Hippocampal formation (tissue), 2 donors: ENCODE measurements at places on chromosomes 7 and 10.

DNA sequence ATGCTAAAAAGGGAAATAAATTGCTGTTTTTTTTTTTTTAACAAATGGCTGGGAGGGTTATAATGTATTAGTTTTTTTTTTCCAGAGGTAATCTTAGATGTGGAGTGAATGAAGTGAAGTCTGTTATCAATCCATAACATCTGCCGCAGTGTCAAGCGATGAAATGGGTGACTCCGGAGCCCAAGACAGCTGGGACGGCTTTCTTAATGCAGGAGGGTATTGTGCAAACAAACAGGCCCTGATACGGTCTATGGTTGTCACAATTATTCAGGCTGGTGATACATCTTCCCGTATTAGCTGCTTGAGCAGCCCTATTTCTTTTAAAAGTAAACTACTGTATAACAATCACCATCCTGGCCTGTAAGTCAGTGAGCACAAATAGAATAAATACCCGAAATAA is 1231.2 kb downstream of the GATA3 start:
- no peak for DNase-seq

GRCh38 chr10:29370097-29371092 is 81.5 kb downstream of the LYZL1 start:
- DNase-seq, result no peak

GRCh38 chr7:25712500-25712899 is 439.5 kb upstream of the NFE2L3 start:
- DNase-seq, result no peak

- DNase-seq, result no peak
Measured at GRCh38 chr10:109957092-109957797, 33.9 kb upstream of the XPNPEP1 start.

DNA sequence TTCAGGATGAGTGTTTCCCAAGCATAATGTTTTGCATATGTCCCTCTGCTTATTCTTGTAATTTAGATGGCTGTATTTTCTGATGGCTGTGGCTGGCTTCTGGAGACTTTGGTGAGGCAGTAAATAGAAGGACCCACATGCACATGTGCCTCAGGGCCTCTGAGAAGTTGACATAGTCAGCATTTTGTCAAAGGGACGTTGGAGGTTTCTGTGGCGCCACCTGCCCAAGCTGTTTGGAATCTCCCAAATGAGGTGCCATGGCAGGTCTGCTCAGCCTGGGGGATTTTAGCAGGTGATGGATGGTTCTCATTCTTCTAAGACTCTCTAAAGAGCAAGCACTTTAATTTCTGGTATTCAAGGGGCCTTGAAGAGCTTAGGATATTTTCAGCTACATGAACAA is 29.8 kb downstream of the C10orf120 start:
- DNase-seq, result no peak

- DNase-seq, result no peak
Measured at GRCh38 chr10:47087667-47088066, 176.4 kb downstream of the PTPN20 start.

DNA sequence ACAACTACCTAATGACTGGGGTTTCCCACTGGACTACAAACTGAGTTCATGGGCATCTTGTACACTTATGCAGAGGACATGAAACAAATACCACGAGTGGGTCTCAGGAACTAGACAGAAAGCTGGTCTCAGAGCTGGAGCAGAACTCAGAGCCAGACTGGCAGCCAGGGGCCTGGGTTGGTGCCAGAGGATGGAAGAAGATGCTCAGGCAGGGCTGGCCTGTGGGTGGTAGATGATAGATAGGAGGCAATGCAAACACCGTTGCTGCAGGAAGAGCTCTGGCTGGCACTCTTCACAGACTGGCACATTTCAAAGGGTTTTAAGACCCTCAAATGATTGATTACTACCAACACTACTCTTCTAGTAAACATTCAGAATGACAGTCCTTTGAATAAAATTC is 28.8 kb downstream of the ENO4 start:
- no peak for DNase-seq

DNA sequence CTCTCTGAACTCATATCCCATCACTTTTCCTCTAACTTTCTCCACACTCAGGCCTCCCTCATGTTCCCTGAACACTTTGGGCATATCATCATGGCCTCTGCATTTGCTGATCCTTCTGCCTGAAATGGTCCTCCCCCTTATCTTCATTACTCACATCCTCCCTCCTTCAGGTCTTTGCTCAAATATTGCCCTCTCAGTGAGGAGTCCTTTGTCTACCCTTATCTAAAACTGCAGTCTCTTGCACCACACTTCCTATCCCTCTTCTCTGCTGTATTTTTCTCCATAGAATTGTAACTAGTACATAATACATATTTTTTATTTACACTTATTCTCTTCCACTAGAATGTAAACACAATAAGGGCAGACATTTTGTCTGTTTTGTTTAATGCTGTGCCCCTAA is 41.7 kb downstream of the DNAJC1 start:
- no peak for DNase-seq

- DNase-seq, result no peak
Measured at GRCh38 chr7:155738104-155738503, 74.2 kb downstream of the SHH start.

DNA sequence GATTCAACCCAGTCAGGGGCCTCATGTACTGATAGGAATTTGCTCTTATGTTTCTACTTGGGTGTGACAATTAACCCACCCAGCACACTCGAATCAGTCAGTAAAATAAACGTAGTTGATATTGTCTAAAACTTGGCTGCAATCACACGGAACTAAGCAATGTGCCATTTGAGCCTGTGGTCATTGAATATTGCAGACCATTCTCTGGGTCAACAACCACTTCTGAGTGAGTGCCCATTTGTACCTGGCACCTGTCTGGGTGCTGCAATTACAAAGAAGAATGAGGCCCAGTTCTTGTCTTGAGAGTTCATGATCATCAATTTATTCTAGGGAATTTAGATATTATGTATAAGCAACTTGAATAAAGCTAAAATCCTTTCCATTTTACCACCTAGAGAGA is 29.8 kb downstream of the NPY start:
- no peak for DNase-seq

DNA sequence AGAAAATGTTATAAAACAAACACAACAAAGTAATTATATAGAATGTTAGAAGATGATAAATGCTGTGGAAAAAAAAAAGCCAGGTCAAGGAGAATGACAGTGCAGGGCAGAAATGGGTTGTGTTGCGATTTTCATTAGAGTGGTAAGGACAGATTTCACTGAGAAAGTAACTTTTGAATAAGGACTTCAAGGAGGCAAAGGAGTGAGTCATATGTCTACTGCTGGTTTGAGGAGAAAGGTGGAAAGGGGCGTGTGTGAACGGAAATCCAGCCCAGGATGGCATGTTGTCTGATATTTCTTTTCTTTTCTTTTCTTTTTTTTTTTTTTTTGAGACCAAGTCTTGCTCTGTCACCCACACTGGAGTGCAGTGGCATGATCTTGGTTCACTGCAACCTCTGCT is 12.3 kb upstream of the DLD start:
- no peak for DNase-seq

DNA sequence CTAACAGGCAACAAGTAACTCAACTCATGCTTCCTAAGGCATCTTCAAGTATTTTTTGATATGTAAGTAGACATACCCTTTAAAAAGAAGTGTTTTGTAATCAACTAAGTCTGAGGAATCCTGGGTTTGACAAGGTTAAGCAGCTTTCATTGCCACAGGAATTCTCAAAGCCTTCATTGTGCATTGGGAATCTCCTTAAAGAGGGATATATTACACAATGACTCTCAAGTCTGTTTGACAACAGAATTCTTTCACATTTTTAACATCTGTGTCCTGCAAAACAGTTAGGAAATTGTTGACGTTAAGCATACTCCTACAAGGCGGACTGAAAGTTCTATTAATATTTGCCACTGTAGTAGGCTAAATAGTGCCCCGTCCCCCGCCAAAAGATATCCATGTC is 71.4 kb downstream of the SGMS1 start:
- DNase-seq, result no peak

GRCh38 chr7:102008535-102009262 is 191.3 kb downstream of the CUX1 start:
- no peak for DNase-seq

- DNase-seq, result no peak
Measured at GRCh38 chr10:59633063-59633462, 76.6 kb downstream of the SLC16A9 start.

DNA sequence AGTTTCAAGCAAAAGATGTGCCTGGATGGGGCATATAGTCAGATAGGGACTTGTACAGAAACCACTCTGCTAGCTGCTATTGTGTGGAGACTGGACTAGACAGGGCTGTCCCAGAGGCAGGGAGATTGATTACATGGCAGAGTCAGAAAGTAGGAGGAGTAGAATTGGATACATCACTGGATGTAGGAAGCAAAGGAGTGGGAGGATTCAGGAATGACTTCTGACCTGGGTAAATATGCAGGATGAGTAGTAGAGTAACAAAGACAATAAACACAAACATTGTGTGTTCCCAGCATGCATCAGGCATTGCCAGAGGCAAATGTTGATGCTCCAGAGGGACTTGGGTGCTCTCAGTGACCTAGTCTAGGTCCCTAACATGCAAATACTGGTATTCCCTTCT is 30.9 kb upstream of the MAT1A start:
- no peak for DNase-seq

DNA sequence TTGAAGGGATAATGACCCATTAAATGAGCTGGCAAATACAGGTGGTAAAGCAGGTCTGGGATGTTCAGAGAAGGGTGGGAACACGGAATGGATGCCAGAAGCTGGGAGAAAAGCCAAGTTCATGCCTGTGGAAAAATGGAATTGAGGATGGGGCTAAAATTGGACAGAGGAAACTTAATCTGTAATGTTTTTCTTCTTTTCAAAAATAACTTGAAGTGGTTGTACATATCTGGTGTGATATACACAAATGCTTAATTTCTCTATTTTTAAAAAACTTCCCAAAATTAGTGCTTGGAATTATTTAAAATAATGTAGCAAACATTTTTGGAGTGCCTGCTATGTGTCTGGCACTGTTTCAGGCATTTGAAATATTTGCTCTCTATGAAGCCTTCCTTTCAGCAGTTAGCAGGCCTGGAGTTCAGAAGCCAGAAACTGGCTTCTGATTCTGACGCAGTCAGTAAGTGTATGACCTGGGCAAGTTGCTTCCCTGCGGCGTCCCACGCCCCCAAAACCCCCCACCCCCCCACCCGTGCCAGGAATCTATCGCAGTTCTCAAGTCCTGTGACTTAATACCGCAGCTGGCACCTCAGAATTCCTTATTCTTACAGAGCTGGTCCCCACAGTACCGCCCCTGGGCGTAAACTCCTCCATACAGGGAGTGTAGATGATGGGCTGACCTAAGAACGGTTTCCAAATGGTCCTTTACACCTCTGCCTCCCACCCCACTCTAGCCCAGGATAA is 828 bp upstream of the MALSU1 start:
- DNase-seq, result no peak

DNA sequence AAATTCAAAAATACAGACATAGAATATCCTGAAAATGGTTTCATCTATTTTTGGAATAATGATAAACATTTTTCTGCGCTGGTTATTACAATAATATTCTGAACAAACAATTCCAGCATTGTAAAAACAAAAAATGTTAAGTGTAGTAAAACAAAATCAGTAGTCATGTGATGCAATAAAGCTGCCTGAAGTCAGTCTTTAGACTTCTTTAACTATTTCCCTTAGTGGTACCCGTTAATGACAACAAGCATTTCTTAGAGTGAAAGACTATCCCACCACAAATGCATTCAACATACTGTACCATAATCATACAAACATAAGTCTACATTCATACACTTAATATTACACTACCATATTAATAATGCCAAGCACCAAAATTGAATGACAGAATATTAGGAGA is 1.6 kb downstream of the SKAP2 start:
- no peak for DNase-seq

DNA sequence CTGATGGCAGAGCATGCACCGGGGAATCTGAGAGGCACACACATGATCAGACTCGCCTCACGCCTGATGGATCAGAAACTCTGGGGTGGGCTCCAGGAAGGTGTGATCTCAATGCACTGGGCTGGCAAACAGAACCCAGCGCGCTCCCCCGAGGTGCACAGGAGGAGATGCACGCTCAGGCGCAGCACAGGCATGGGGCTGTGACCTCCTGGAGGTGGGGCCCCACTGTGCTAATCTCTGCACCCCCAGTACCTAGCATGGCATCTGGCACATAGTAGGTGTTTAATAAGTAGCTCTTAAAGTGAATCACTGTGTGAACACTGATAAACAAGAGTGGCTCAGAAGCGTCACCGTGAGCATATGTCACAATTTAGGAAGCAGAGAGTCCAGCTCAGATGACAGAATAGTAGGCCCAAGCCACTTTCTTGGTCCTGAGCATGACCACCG is 57.9 kb downstream of the PROSER2 start:
- DNase-seq, result no peak

GRCh38 chr10:28947171-28947570 is 269.9 kb downstream of the BAMBI start:
- no peak for DNase-seq

GRCh38 chr7:113247198-113247597 is 128.8 kb upstream of the SMIM30 start:
- no peak for DNase-seq

DNA sequence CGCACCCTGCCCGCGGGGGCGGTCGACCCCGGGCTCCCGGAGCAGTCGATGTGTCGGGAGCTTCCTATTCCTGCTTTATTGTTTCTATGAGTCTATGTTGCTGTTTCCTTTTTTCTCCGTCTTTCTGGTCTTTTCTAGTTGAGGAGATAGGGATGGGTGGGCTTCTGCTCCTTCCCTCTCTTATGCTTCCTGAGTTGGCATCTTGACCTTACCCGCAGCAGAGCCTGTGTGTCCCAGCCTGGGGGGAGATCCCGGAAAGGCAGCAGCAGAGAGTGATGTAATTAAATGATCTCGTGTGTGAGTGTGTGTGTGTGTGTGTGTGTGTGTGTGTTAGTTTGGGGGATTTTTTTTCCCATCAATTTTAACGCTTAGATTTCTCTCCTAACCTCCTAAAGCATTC is 486 bp upstream of the SORCS1 start:
- no peak for DNase-seq

- peak; percentile 34 for DNase-seq
Measured at GRCh38 chr7:155002411-155003091, 373 bp downstream of the PAXIP1 start.

DNA sequence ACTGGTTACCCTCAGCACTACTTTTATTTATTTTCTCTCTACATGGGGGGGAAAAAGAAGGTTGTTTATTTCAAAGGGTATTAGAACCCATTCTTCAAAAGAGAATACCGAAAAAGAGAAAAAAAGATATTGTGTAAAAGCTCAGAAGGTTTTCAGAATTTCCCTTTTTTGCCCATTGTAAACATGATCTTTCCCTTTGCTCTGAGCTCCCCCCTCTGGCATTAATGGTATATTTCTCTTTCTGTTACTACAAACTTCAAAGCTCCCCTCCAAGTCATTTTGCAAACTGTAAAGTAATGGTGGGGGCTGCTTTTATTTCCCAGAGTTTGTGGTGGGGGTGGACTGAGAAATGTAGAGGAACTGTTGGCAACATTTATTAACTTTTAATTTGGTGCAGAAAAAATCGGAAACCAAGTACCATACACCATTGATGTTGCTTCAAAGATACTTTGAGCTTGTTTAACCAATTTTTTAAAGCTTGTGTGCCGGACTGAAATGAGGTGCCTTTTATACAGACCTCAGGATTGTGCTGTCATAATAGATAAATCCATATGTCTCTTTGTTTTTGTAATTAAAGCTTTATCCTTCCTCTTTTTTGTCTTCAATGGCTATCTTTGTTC is 181.5 kb downstream of the EXOC4 start:
- peak; percentile 51 for DNase-seq

GRCh38 chr10:99938563-99938962 is 71.2 kb downstream of the DNMBP start:
- DNase-seq, result no peak

GRCh38 chr10:95880704-95881103 is 27.1 kb upstream of the CC2D2B start:
- DNase-seq, result no peak

- peak; percentile 69 for DNase-seq
Measured at GRCh38 chr7:25389489-25390106, 161.3 kb upstream of the NPVF start.
